ENCODE measurements at places on chromosomes 3 and 15.

DNA sequence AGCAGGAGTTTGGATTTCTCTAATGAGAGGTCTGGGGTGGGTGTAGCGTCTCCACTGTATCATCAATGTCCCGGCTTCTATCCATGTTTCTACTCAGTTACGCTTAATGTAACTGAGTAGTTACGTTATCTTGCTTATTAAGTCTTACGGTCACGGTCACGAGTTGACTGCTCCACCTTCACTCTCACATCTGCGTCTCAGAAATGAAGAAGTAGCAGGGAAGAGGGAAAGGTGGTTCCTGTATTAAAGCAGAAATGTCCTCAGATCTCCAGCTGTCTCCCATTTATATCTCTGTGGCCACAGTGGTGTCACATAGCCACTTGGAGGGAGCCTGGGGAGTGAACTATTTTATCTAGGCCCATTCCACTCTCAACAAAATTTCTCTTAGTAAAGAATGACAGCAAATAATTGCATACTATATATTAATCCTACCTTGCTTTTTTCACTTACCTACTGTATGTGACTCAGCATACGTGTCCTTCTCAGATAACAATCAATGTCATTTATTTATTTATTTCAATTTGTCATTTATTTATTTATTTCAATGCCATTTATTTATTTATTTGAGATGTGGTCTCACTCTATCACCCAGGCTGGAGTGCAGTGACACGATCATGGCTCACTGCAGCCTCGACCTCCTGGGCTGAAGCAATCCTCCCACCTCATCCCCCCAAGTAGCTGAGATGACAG lies 39.7 kb upstream of the RNU6-1 start:
- peak; percentile 73 for DNase-seq

DNA sequence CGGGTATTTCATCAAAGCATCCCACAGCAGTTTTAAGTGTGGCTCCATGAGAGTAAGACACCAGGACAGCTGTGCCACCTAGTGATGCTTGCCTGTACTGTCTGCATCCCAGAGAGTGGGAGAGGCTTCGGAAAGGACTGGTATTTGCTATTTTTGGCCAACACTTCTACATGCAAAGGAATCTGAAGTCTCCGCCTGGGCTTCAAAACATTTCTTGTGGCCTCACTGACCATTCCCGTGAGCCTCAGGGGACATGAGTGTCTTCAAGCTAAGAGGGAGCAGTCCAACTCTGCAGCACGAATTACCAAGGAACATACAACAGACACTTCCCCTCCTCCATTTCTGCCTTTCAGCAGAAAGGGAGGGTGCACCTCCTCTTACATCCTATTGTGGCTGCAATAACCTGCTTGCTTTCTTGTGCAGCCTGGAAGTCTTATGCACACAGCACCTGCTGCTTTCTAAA lies 177.5 kb downstream of the RORA start:
- no peak for DNase-seq

- no peak for DNase-seq
Measured at GRCh38 chr3:20316238-20316637, 130.2 kb upstream of the SGO1 start.

- DNase-seq: no peak
Measured at GRCh38 chr15:63461230-63461985, 43.0 kb upstream of the USP3 start.

DNA sequence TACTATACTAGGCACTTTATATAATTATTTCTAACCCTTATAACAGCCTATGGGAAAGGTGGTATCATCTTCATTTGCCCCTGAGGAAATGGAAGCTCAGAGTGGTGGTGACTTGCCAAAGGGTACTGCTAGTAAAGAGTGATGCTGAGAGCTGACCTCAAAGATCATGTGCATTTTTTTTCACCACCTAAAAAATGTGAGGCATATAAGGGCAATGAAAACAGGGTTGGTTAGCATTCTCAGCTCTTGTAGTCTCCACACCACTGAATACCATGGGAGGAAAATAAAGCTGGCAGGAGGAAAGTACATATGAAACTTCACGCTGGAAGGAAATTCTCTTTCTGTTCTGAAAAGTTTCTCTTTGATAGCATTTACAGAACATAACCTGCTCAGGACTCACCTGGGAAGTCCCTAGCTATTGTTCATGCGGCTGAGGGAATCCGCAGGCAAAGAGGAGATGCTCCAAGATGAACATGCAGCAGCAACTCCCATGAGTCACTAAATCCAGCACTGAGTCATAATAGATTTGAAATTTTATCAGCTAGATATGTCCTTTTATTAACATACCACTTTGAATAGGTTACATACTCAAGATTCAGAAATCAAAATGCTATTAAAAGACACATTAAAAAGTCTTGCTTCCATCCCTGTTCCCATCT lies 17.3 kb downstream of the FAIM start:
- no peak for DNase-seq

- DNase-seq: peak; percentile 57
Measured at GRCh38 chr15:59296181-59296617, 76.5 kb downstream of the MYO1E start.
